ENCODE measurements at places on chromosomes 3 and 15.

GRCh38 chr15:88225461-88225860 lies 31.1 kb downstream of the NTRK3 start:
- DNase-seq: no peak

GRCh38 chr15:35540885-35541284 lies 5.1 kb downstream of the DPH6 start:
- DNase-seq: no peak

DNA sequence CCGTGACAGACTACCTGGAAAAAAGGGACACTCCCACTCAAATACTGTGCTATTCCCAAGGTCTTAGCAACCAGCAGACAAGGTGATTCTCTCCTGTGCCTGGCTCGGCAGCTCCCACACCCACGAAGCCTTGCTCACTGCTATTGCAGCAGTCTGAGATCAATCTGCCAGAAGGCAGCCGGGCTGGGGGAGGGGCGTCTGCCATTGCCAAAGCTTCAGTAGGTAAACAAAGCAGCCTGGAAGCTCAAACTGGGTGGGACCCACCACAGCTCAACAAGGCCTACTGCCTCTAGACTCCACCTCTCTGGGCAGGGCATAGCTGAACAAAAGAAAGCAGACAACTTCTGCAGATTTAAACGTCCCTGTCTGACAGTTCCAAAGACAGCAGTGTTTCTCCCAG lies 128.4 kb upstream of the SETMAR start:
- DNase-seq: no peak

DNA sequence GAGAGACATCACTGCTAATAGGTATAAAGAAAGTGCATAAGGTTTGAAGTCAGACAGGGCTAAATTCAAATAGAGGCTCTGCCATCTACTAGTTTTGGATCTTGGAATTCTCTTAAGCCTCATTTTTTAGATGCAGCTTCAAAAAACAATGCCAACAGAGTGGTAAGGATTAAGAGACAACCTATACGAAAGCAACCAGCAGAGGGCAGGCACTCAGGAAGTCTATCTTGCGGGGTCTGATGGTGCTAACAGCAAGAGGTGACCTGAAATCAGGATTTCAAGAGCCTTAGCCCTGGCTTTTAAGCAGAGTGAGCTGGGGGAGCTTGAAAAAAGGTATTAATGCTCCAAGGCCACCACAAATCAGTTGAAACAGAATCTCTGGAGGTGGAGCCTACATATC lies 40.7 kb downstream of the LDHAL6B start:
- DNase-seq: peak; percentile 60
